Hepatocyte (in vitro differentiated cells): ENCODE measurements at places on chromosomes 16 and 17.

DNA sequence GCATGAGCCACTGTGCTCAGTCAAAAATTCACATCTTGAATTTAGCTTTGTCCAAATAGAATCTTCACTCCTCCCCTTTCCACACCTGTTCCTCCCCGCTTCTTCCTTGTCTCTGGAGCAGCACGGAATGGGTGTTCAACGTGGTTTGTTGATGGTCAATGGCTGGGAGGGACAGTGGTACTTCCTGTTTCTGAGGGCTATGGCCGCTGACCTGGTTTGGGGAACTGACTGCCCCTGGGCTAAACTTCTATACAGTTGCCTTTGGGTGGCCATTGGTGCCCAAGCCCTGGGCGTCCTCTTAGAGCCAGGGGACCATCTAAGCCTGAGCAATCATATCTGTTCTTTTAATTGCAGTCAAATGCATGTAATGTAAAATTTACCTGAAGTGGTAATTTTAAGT, 19.1 kb upstream of the WFIKKN2 start:
- DNase-seq, result no peak

DNA sequence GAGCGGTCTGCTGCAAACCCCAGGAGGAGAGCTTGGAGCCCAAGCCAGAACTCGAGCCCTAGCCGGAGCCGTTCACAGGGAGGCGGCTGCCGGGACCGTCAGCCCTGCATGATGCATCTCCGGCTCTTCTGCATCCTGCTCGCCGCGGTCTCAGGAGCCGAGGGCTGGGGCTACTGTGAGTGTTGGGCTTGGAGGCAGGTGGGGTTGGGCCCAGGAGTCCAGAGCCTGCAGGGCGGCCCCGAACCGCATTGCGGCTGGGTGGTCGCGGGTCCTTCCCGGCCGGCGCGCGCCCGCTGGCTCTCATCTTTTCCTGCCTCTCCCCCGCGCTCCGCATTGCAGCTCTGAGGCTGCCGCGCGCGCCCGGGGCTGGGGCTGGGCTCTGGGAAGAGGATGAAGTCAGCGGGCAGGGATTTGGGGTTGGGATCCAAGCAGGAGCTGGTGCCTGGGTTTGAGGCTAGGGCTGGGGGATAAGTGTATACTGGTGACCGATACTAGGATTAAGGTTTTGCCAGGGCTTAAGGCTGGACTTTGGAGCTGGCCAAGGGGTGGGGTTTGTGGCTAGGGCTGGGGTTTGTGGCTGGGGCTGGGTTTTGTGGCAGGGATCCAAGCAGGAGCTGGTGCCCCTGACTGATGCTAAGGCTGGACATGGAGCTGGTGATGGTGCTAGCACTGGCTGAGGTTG, 532 bp downstream of the CNTNAP1 start:
- peak; percentile 71 for DNase-seq

DNA sequence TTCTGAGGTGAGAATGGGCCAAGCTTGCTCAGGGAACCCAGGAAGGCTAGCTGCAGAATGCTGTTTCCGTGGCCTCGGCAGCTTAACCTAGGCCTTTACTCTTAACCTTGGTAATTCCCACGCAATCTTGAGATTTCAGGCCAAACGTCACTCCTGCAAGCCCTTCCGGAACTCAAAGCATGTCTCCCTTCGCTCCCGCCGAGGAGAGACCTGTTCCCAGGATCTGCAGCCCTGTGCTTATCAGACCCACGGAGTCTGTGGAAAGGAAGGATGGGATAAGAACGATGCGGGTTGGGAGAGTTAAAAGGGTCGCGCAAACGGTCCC, 524 bp upstream of the ZFP3 start:
- DNase-seq, result no peak

- no peak for DNase-seq
Observed at GRCh38 chr17:29112771-29113295, 67.4 kb downstream of the MYO18A start.

DNA sequence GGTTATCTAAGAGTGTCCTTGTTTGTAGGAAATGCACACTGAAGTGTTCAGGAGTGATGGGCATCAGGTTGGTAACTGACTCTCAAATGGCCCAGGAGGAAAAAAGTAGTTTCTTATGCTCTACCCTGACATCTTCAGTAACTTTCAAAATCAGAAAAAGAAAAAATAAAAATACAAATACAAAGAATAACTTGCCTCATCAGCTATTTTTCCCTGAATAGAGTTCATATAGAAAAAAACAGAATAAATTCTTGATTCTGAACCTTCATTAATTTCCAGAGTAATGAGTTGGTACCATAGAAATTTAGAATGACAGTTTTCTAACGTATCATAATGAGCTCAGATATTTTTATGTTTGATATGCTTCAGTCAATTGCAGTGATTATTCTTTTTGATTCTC, 27.2 kb upstream of the HYDIN start:
- DNase-seq, result no peak

DNA sequence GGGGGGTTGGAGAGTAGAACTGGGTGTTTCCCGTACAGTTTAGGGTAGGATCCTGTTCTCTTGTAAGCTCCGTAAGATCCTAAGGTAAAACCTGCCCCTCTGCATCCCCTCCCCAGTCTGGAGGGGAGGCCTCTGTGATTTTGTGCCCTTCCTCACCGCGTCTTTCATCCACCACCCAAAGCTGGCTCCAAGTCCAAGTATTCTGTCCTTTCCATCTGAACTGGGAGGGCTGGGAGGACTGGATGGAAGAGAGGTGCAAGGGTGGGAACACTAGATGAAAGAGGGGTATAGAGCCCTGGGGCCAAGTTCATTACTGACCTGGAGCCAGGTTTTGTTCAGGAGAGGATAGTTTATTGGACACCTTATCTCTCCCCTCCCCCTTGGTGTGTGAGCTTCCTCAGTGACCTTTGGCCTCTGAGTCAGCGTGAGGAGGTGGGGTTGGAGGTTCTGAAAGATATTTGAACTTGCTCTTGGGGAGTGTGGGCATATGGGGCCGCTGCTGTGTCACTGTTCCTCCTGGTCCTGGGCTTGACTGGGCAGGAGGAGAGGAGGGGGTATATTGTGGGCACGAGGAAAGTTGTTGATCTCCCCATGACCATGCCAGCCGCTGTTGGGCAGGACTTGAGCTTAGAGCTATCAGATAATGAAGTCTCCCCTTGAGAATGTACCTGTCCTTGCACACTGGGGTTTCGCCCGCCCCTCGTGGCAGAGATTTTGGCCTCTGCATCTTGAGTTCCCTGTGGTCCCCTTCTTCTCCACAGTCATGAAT, 1.6 kb downstream of the LASP1 start:
- peak; percentile 93 for DNase-seq

- DNase-seq, result no peak
Observed at GRCh38 chr16:84544031-84544773, 39.7 kb upstream of the MEAK7 start.
